ENCODE measurements at places on chromosomes 4 and X.

DNA sequence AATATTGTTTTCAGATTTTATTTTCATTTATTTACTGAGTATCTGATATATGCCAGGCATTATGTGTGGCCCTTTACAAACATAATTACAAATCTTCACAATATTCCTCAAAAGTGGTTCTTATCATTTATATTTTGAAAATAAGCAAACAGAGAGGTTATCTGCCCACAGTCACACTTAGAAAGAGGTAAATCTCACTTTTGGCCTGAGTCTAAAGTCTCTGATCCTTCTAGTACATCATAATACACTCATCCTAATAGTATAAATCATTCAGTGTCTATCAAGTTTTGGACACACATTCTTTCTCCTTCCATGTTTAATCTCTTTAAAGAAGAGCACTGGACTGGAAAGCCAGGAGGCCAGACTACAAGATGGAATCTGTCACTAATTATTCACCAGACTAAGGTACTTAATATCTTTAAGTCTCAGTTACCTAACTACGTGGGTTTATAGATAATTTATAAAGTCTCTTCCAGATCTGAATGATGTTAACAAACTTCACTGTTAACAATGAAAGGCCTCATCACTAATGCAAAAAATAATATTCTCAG, 281.3 kb downstream of the PPP3CA start:
- DNase-seq: no peak

DNA sequence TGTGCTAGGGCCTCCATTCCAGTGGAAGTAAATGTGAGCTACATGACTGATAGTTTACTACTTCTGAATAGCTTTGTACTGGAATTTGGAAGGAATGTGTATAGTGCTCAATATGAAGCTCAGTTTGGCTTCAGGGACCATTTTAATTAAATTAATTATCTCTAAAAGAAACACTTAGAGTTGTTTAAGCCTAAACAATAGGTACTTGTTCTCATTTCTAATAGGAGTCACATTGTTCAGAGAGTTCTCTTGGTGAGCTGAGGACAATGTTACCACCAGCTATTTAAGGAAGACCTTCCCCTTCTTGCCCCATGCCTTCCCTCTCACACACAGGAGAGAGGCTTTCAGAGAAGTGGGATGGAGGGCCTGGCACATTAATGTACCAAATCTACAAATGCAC, 78.3 kb downstream of the CHIC2 start:
- DNase-seq: no peak

DNA sequence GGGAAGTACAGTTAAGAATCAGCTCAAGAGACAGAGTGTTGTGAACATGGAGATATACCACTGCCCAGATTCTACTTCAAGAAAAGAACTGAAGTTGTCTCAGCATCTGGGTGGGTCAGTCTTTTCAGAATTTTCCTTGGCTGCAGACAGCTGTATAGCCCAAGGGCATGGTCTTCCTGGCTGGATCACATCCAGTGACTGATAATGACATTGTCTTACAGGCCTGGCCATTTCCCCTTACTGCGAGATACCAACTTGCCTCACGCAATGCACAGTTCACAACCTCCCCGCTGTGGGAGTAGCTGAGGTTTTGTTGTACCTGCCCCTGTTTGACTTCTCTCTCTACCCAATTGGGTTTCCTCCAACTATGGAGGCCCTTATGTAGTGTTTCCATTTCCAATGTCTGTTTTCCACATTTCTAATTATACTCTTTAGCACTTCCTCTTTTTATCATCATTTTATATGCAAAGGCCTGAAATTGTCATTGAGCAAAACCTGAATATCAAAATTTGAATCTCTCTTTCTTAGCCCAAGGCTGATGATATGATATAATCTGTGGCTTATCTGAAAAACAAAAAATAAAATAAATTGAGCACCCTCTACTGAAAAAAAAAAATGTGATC, 209.1 kb downstream of the NAF1 start:
- no peak for DNase-seq

DNA sequence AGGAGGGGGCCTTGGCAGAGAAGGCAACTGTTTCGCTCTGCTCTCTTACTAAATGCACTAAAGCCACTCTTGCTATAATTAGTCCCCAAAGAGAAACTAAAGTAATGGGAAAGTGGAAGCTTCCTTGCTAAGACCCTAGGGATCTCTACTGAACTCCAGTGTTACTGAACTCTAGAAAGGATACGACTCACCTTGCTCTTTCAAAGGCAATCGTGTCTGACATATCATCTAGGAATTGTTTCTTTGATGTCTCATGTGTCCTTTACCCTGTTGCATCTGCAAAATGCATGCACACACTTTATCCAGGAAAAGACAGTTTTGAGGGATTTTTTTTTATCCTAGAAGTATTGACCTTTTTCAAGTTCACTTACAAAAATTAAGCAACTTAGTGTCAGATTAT, 148.1 kb upstream of the FAM9B start:
- no peak for DNase-seq

GRCh38 chr4:175927121-175927520, 115.1 kb upstream of the GPM6A start:
- DNase-seq: no peak

DNA sequence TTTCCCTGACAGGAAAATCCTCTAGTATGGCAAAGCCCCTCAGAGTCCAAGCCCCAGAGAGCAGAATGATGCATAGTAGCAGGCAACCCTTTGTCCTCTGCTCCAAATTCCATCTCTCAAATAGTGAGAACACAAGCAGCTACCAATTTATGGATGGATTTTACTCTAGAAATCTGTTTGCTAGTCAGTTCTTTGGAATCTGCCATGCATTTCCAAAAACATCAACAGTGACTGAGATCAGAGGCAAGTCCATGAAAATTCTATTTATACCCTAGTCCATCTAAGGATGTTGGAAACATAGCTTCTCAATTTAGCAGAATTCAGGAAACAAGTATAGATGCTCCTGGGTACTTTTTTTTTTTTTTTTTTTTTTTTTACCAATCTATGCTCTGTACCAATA, 10.0 kb upstream of the CC2D2A start:
- DNase-seq: no peak

DNA sequence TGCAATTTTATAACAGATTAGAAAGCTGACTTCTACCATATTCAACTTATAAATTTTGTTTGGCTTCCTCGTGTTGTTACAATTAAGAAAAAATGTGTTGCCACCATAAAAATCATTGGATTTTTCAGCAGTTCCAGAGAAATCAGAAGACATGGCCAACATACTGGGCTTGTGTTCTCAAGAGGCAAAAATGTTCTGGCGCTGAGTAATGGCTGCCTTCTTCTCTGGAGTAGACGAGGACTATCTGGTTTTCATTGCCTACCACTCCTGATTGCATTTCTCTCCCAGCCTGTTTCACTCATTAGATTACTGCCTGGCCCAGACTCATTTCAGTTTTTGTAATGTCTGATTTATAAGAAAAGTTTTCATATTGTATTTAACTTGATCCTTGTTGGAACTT, 122.3 kb downstream of the ARHGAP10 start:
- DNase-seq: no peak
